ENCODE measurements at places on chromosomes 3 and 15.

GRCh38 chr15:27725731-27726130 lies 373.4 kb downstream of the OCA2 start:
- no peak for DNase-seq

GRCh38 chr15:40114218-40114617 lies 5.5 kb upstream of the BMF start:
- no peak for DNase-seq

GRCh38 chr15:34855413-34855812 lies 60.1 kb upstream of the ACTC1 start:
- no peak for DNase-seq

- DNase-seq = no peak
Observed at GRCh38 chr3:13263770-13264467, 156.2 kb downstream of the NUP210 start.

DNA sequence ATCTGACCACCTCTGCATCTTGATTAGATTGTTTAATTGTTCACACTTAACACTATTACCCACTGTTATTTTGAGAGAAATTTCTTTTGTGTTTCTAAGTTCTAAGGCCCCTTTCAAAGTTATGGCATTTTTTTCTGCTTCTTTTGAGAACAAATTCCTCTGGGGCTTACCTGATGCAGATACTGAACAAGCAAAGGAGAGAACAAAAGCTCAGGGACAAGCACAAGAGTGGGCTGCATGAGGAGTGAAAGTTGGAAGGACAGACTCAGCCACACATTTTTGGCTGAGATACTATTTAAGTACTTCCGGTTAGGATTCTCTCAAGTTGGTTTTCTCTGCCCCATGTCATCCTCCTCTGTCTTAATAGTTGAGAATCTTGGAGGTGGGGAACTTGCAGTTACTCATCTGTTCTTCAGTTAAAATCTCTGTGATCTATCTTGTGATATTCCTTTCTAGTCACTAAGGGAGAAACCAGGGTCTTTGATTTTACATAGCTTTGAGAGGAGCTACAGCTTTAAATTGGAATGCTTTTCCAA lies 54.7 kb downstream of the CMTM6 start:
- DNase-seq = no peak

GRCh38 chr15:48702569-48703236 lies 57.2 kb upstream of the FBN1 start:
- no peak for DNase-seq
